ENCODE measurements at places on chromosomes 2 and 18.

GRCh38 chr2:44967056-44967455 is 25.6 kb downstream of the SIX3 start:
- DNase-seq = no peak

GRCh38 chr2:25397777-25398176 is 56.1 kb upstream of the DNMT3A start:
- no peak for DNase-seq

GRCh38 chr2:65649811-65650589 is 217.6 kb upstream of the SPRED2 start:
- DNase-seq = no peak

- no peak for DNase-seq
These were observed 4.4 kb upstream of the NEU4 start for GRCh38 chr2:241804326-241805229.

GRCh38 chr18:21439431-21439846 is 161.1 kb downstream of the ESCO1 start:
- peak; percentile 57 for DNase-seq

DNA sequence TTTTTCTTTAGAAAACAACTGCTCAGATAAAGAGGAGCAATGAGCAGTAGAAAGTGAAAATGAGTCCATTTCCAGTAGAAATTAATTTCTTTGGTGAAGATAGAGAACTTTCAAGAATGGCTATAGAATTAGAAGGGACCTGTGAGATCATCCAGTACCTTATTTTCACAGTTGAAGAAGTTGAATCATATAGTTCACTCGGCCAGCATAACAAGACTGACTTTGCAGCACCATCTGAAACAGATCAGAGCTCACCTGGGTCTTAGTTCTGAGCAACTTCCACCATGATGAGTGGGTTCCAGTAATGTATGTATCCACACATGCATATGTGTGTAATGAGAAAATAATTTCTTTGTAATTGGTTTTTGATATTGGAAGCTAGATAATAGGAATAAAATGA is 58.6 kb downstream of the CERS6 start:
- no peak for DNase-seq

GRCh38 chr18:42011053-42011452 is 56.0 kb downstream of the PIK3C3 start:
- no peak for DNase-seq

DNA sequence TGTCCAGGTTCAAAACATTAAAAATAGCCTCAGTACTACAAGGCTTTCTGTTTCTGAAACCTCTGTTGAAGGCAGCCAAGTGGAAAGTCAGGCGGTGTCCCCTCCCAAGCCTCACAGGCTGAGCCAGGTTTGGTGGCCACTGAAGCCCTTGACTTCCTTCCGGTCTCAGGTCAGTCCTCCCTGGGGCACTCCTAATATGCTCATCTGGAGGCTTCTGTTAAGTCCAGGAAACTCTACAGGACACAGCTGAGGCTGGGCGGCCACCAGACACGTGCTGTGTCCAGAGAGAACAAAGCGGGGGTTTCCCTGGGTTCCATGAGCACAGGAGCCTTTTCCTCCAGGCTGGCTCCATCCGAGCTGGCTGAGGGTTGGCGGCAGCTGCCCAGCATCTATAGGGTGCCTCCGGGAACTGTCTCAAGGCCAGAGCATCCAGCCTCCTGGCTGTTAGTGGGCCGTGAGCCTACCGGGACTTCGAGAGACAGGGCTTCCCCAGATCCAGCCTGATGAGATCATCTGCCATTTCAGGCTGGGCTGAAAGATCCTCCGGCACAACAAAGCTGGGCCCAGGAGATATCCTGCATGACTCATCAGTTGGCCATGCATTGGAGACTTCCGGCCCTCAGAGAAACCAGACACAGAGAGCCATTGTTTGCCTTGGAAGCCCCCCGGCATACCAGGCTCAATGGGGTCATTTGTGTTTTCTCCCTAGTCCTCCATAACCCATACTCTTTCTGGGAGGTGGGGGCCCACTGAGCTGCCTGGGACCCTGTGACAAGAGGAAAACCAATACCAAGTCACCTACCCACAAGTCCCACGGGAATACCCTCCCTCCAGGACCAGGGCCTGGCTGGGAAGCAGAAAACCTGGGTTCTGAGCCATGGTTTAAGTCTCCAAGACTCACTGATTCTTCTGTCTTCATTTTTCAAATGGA is 71.7 kb downstream of the HS1BP3 start:
- DNase-seq = peak; percentile 97

DNA sequence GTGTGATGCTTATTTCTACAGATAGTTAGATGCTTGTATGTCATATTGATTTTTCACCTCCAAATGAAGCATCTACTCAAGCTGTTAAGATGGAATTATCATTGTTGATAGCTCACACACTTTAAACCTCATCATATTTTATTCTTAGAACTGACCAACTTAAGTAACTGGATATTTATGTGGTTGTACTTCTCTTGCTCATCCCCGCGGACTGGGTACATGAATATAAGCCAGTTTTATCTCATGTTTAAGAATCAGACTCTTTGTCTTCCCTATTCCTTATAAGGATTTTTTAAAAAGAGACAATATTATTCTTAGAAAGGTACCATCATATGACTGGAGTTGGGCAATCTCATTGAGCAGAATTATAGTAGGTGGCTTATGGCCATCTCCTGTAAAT is 358.7 kb downstream of the DSC3 start:
- no peak for DNase-seq

GRCh38 chr2:186064507-186064906 is 325.9 kb downstream of the FSIP2 start:
- DNase-seq = no peak

- no peak for DNase-seq
These were observed 284.8 kb downstream of the BCL11A start for GRCh38 chr2:60268661-60269060.

- DNase-seq = no peak
These were observed 51.4 kb upstream of the SPAG16 start for GRCh38 chr2:213232649-213233437.

DNA sequence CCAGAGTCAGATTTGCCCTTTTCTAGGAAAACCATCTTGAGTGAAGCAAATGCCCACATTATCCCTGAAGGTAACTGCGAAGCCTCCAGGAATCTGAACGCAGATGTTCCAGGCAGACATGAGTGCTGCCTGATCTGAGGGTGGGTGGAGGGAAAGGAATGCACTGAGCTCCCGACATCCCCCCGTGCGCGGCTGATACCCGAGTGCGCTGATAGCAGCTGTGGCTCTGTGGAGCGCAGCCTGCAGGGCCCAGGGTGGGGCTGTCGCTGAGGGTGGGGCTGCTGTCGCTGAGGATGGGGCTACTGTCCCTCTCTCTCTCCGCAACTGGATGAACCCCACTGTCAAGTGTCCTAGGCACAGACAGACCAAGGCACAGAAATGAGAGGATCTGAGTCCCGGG is 82.4 kb downstream of the GFPT1 start:
- no peak for DNase-seq

GRCh38 chr18:49672853-49673252 is 111.0 kb downstream of the LIPG start:
- no peak for DNase-seq

GRCh38 chr2:211822686-211823335 is 715.8 kb downstream of the ERBB4 start:
- no peak for DNase-seq

DNA sequence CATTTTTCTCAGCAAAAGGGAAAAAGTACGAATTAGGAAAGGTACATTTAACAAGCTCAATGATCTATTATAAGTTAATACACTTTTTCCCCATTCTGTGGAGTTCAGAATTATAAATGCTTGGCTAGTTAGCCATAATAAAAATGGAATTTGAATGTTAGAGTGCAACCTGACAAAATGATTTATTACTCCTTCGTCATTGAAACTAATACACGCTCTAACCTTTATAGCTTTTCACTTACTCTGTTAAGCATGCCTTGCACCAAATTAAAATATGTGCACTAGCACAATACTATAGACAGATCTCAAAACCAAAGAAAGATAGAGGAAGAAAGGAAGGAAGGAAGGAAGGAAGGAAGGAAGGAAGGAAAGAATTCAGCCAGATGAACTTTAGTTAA is 46.1 kb upstream of the FRZB start:
- DNase-seq = no peak

DNA sequence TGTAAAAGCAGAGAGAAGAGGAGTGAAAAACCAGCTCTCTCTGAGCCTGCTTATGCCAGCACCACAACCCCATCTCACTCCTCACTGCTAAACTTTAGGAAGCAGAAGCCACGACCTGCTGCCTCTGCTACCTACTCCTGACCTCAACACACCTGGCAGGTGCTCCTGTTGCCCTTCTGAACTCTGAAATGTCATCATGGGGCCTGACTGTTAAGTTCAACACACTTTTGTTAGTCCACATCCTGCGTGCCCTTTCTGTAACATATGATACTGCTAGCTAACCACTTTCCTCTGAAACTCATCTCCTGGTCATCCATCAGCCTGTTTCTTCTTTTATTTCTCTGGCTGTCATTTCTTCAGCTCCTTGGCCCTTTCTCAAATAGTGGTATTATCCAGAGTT is 118.1 kb downstream of the EPB41L3 start:
- DNase-seq = no peak

Data from non-pigmented ciliary epithelial cell (primary cell).